Articular chondrocyte of knee joint (primary cell): ENCODE measurements at places on chromosomes 7 and 10. TPM values are rescaled to one million over a fixed set of nuclear protein-coding genes. Genes with fewer than 3 reads are reported as not detected.

EXOSC1 gene
- 36.5 and 44.2 TPM in 2 replicates for total RNA-seq

HOXA3 gene
- total RNA-seq: 8.1 and 9.4 TPM in 2 replicates

OR2F2 gene
- 0.11 TPM in 1 of 2 replicates, not detected in the other for total RNA-seq

TMEM209 gene
- 23.5 and 26.2 TPM in 2 replicates for total RNA-seq

SRRM3 gene
- total RNA-seq: 0.91 and 1.1 TPM in 2 replicates

TFPI2 gene
- total RNA-seq: 6.4 and 16.0 TPM in 2 replicates

VIPR2 gene
- under 0.01 TPM in 1 of 2 replicates, not detected in the other for total RNA-seq

MYH16 gene
- total RNA-seq: not detected in 2 replicates

AKR1C4 gene
- total RNA-seq: not detected in 2 replicates

BTBD16 gene
- not detected in 2 replicates for total RNA-seq

FAM25A gene
- not detected in 2 replicates for total RNA-seq

DEPP1 gene
- 87.3 and 140 TPM in 2 replicates for total RNA-seq

RBAK gene
- 16.5 and 17.0 TPM in 2 replicates for total RNA-seq

C10orf143 gene
- total RNA-seq: 2.5 and 2.7 TPM in 2 replicates

ABCB1 gene
- 0.32 TPM in 1 of 2 replicates, not detected in the other for total RNA-seq

ZNF716 gene
- not detected in 2 replicates for total RNA-seq

ASAH2 gene
- 0.78 and 0.97 TPM in 2 replicates for total RNA-seq

PPP1R3A gene
- not detected in 2 replicates for total RNA-seq

COL26A1 gene
- 0.13 and 0.22 TPM in 2 replicates for total RNA-seq

ATOH7 gene
- 0.11 TPM in 1 of 2 replicates, not detected in the other for total RNA-seq

ZNF239 gene
- total RNA-seq: 4.8 and 5.5 TPM in 2 replicates

TMEM213 gene
- total RNA-seq: not detected in 2 replicates
